NCI-H1930 (cell line): ENCODE measurements at places on chromosomes 12 and 14.

- peak; percentile 35 for DNase-seq
Measured at GRCh38 chr12:6323340-6323994, 13.0 kb downstream of the PLEKHG6 start.

- DNase-seq: no peak
Measured at GRCh38 chr14:69093631-69094421, 59.1 kb downstream of the DCAF5 start.

DNA sequence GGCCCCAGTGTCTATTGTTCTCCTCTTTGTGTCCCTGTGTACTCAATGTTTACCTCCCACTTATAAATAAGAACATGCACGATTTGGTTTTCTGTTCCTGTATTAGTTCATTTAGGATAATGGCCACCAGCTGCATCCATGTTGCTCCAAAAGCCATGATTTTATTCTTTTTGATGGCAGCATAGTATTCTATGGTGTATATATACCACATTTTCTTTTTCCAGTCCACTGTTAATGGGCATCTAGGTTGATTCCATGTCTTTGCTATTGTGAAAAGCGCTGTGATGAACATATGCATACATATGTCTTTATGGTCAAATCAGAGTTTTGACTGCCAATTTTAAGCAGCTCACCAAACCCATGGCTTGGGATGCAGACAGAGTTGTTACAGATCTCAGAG lies 17.2 kb upstream of the ANP32D start:
- no peak for DNase-seq

DNA sequence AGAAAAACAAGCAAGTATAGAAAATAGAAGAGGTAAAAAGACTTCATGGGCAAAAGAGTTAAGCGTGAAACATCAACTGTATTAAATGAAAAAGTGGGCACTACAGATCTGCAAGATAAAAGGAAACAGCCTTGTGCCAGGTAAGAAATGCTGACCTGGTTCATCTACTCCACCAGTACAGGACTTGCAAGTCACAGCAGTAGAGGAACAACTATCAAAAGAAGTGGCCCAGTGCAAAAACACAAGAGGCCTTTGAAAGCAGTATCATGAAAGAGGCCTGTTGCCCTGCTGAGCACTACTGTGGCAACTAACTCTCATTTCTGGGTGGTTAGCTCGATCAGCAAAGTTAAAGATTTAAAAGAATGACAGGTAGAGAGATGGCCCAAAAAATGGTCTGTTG lies 10.5 kb downstream of the DHRS7 start:
- DNase-seq: no peak

GRCh38 chr14:83614956-83615355 lies 1915.0 kb upstream of the FLRT2 start:
- no peak for DNase-seq
